CD4-positive, alpha-beta T cell treated with Interleukin-6 at 100 ng/mL for 8 hours (primary cell): ENCODE measurements at places on chromosomes 5 and 9.

DNA sequence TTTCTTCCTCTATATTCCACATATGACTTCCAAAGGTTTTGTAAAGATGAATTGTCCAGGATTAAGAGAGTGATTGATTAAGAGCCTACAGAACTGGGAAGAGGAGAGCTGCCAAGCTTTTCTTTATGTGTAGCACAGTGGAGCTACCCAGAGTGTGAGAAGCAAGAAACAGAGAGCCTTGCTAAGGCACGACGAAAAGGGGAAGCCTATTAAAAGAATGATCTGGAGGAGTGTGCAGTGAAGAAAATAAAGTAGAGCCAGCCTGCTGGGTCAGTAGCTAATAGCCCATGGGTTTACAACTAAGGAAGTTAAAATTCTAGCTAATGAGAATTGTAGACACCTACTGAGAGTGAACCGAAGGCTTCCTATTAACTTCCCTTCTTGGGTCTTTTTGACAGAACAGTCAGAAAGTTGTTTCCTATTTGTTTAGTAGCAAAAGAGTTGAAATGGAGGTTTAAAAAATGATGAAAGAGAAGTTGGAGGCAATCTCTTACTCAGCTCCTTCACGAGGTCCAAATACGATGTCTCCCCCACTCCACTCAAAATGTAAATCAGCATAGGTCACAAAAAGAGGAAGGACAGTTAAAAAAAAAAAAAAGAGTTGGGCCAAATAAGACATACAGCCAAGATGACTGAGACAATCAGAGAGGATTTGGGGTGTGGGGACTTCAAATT, 957 bp upstream of the PRR16 start:
- no peak for DNase-seq

DNA sequence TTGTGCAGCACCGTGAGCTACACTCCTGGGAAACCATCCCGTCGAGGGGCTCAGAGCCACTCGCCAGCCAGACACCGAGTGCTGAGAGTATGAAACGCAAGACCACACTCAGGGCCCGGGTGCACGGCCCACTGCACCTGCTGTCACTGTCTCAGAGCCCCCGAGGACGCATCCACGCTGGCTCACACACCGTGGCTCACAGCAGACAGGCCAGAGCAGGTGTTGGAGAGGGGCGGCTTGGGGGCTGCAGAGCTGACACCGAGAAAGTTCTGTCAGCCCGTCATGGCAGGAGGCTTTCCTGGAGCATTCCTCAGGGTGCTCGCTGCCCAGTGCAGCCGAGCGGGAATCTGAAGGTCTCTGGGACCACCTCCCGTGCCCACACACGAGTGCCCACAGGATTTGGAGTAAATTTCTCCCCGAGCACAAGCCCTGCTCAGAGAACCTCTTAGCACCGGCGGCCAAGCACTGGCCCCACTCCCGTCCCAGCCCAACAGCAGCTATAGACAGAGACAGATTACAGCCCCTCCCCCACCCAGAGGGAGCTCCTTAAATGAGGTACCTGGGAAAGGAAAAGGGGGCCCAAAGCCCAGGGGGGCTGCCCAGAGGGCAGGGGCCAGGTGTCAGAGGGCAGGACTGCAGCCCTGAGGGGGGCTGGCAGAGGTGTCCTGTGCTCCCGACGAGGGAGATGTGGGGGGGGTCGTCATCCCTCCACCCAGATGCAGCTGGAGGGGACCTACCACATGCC, 56.0 kb upstream of the SARDH start:
- DNase-seq, result no peak

- no peak for DNase-seq
Measured at GRCh38 chr5:39302472-39302871, 61.8 kb downstream of the C9 start.

GRCh38 chr9:99980598-99980997, 74.1 kb downstream of the STX17 start:
- DNase-seq, result no peak

DNA sequence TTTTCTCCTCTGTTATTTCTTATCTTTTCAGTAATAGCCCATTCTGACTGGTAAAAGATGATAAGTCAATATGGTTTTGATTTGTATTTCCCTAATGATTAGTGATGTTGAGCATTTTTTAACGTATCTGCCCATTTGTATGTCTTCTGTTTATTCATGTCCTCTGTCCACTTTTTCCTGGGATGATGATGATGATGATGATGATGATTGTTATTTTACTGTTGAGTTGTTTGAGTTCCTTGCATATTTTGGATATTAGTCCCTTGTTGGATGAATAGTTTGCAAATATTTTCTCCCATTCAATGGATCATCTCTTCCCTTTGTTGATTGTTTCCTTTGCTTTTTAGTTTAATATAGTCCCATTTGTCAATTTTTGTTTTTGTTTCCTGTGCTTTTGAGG, 27.0 kb downstream of the UTP15 start:
- DNase-seq, result no peak

- no peak for DNase-seq
Measured at GRCh38 chr9:6171667-6172066, 43.9 kb upstream of the IL33 start.

- no peak for DNase-seq
Measured at GRCh38 chr5:158725297-158725851, 374.3 kb downstream of the EBF1 start.

GRCh38 chr9:137717776-137718327, 99.0 kb downstream of the EHMT1 start:
- no peak for DNase-seq

GRCh38 chr5:54705994-54706653, 188.6 kb downstream of the SNX18 start:
- no peak for DNase-seq

DNA sequence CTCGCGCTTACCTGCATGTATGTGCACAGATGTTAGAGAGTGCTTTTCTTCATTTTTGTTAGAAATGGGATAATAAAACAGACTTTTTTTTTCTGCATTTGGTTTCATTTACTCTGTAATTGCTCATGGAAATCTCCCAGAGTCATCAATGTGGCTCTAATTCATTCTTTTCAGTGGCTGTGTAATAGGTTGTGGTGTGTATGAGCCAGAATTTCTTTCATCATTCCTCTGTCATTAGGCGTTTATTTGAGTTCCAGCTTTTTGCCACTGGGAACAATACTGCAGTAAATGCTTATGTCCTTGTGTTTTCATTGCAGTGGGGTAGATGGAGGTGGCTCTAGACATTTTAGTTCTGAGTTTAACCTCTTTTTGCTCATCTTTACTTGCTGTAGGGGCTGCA, 118.9 kb downstream of the NXNL2 start:
- no peak for DNase-seq

DNA sequence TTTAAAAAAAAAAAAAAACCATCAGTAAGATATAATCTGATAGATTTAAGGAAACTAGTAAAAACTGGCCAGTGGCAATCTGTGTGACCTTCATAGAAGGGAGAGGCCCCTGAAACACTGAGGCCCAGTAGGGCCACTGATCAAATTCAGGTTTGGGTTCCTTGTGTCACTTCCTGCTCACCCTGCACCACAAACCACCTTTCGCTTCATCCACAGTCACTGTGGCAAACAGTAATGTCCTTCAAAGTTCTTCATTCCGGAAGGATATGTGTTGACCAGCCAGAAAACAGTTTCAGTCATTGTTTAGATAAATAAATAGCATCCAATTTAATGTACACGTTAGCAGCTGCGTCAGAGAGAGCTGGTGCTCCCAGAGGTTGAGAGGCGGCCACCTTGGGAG, 222.1 kb downstream of the CFAP90 start:
- DNase-seq, result no peak

DNA sequence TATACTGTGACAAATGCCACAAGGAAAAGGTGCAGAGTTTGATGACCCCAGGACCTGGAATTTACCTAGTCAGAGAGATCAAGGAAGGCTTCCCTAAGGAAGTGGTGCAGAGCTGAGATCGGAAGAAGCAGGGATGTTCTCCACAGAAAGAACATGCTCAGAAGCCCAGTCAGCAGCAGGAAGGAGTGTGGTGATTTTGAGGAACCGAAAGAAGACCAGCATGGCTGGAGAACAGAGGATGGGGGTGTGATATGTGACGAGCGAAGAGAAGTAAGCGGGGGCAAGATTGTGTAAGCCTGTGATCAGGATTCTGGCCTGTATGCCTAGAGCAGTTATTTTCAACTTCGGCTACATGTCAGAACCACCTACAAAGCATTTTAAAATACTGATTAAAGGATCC, 18.7 kb upstream of the PIK3R1 start:
- no peak for DNase-seq

DNA sequence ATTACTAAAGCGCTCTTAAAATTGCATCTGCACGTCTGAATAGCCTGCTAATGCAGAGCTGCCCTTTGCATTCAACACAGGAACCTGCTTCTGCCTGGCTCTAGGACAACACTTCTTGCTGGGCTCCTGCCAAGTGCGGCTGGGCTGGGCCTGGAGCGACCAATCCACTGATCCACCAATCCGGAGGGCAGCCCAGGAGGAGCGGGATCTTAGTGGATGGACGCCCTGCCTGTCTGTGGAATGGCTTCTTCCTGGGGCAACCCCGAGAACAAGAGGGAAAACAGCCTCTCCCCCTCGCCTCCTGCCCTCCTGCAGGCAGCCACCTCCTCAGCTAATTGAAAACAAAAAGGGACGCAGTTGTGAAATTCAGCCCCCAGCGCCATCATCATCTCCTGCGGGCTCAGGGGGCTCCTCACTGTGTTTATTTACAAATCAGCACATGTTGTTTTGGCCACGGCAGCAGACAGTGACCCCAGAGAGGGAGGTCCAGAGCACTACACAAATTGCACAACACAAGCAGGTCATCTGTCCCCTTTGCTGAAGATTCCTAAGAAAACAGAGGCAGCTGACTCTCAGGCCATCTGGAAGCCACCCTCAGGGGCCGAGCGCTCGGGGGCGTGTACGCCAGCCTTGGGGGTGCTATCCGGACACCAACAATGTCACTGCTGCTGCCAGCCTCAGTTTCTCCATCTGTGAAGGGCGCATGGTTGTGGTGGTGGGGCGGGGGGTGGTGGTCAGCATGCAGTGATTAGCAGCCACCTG, 57.3 kb downstream of the GADD45G start:
- DNase-seq, result no peak

DNA sequence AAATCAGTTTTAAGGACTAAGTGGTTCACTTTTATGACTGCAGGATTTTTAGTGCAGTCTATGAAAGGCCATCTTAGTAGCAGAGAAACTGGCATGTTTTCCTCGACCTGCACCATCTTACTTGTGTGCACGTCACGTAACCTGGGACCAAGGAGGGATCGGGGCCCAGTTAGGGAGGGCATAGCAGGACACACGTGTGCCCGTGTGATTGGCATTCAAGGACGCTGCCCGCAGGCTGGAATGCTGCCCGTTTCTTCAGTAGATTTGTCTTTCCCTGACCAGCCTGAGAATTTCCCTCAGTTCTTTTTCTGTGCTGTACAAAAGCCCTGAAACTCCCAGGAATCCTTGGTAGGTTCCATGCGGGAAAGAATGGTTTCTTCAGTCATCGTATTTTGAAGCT, 196.3 kb downstream of the TRIO start:
- no peak for DNase-seq

- DNase-seq, result no peak
Measured at GRCh38 chr9:122202111-122202510, 26.6 kb downstream of the LHX6 start.

DNA sequence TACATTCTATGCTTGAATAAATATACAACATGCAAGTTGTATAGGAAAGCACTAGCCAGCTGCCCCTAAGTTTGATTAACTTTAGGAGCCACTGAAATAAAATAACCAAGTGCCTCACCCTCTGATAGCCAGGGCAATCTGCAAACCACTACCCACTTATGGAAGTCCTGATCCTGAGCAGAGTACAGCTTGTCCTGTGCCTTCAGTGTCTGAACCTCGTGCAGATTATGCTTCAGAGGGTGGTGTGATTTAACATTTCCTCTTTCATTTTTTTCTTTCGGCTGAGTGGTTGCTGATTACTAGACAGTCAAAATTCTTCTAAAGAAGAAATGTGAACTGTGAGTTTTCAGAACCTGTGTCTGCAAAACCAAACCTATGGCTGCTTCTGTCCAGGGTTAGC, 327.7 kb downstream of the PIK3R1 start:
- no peak for DNase-seq

- no peak for DNase-seq
Measured at GRCh38 chr5:169652057-169652456, 15.0 kb downstream of the DOCK2 start.

- no peak for DNase-seq
Measured at GRCh38 chr5:71924980-71925379, 182.3 kb upstream of the MAP1B start.

- DNase-seq, result no peak
Measured at GRCh38 chr5:96347502-96348292, 85.4 kb downstream of the PCSK1 start.

DNA sequence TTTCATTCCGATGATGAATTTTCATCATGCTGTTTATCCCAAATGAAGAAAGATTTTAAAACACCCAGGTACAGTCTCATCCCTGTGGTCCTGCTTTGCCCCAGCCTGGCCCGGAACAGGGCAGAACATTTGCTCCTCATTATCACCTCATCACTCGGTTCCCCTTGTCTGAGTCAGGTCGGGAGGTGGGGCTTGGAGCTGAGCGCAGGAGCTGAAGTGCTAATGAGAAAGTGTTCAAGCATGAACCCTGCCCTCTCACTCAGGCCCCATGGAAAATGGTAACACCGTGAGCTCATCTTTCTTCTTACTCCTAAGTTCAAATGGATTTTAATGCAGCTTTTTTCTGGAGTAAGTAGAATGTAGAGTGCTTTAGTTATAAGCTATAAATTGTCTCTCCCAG, 466.2 kb downstream of the KDM4C start:
- no peak for DNase-seq

DNA sequence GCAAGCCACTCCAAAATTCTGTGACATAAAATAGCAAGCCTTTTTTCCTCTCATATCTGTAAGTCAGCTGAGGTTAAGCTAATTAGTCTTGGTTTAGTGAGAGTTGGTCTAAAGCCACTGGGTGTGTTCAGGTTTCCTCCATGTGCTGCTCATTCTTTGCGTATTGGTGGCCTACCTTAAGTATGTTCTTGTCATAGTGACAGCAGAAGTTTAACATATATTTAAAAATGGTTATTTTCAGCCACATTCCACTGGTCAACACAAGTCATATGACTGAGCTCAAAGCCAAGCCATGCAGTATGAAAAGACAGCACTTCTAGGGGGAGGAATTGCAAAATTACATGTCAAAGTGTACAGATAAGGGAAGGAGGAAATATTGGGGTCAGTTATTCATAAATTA, 100.5 kb upstream of the FGF10 start:
- no peak for DNase-seq

GRCh38 chr5:135439231-135440205, 7.6 kb downstream of the DCANP1 start:
- no peak for DNase-seq

- no peak for DNase-seq
Measured at GRCh38 chr9:22044583-22044982, 35.5 kb upstream of the CDKN2B start.

DNA sequence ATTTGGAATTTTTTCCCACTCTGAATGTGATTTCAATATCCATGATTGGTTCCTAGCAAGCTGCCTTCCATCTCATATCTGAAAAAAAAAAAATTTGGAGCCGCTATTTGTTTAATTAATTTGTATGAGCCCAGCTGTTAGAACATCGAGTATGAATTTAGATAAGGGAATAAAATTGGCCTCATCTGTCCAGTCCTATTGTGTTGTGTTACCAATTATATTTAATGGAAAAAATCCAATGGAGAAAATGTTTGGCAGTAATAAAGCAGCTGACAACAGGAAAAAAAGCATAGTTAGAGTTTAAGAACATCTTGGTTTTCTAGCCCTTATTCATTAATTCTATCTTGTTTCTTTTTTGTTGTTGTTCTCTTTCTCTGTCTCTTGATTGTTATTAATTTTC, 735.6 kb upstream of the RIOK2 start:
- no peak for DNase-seq
